ENCODE measurements at places on chromosomes 1 and 21.

DNA sequence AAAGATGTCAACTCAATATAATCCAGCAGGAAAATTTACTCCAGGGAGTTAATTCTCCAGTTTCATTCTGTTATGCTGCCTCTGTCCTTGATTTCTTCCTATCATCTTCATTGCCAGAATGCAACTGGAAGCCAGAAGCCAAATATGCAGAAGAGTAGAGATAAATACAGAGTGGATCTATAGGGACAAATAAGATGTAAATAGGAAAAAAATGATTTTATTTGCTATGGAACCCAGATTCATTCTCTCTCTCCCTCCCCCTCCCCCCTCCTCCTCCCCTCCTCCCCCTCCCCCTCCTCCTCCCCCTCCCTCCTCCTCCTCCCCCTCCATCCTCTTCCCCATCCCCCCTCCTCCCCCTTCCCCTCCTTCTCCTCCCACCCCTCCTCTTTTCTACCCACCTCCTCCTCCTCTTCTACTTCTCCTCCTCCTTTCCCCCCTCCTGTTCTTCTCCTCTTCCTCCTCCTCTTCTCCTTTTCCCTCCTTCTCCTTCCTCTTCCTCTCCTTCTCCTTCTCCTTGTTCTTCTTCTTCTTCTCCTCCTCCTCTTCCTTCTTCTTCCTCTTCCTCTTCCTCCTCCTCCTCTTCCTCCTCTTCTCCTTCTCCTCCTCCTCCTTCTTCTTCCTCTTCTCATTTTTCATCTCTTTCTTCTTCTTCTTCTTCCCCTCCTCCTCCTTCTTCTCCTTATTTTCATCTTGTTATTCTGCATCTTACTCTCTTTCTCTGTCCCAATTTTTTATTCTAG lies 306.4 kb downstream of the NUF2 start:
- no peak for DNase-seq

GRCh38 chr1:226093621-226094020 lies 31.1 kb downstream of the H3-3A start:
- no peak for DNase-seq

- no peak for DNase-seq
Observed at GRCh38 chr1:180386745-180387367, 115.5 kb downstream of the ACBD6 start.

- no peak for DNase-seq
Observed at GRCh38 chr1:53807916-53808315, 30.2 kb downstream of the NDC1 start.

DNA sequence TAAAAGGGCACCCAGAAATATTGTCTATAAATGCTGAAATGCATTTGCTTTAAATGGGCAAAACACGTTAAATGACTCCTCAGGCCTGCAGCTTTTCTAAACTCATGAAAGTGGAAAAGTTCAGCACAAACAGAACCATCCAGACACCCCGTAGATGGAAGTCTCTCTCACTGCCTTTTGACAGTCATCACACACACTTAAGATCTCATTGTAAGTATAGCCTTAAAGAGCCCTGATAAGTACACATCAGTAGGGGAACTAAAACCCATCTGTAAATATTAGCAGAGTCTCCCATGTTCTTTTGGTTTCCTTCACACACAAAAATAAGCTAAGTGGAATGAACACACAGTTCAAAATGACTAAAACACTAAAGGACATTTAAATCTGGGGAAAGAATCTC lies 166.7 kb downstream of the LTN1 start:
- no peak for DNase-seq

- no peak for DNase-seq
Observed at GRCh38 chr1:241857131-241857530, 9.1 kb downstream of the EXO1 start.
